ENCODE measurements at places on chromosomes 2 and 18. TPM values are rescaled to one million over a fixed set of nuclear protein-coding genes. Genes with fewer than 3 reads are reported as not detected.

DNA sequence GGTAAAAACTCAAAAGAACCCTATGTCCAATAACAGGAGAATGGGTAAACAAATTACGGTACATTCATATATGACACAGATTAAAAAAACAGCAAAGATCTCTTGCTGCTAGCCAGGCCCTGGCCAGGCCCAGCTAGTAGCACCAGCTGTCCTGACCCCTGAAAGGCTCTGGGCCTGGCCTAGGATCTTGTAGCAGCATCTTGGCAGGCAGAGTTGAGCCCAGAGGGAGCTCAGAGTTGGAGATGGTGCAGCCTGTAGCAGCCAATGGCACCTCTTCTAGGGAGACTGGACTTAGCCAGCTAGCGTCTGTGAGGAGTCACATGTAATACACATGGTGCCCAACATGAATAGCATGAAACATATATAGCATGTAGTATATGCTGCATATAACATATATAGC is 69.1 kb downstream of the HS6ST1 start:
- no peak for DNase-seq

GRCh38 chr2:60488291-60488690 is 65.2 kb downstream of the BCL11A start:
- no peak for DNase-seq

DNA sequence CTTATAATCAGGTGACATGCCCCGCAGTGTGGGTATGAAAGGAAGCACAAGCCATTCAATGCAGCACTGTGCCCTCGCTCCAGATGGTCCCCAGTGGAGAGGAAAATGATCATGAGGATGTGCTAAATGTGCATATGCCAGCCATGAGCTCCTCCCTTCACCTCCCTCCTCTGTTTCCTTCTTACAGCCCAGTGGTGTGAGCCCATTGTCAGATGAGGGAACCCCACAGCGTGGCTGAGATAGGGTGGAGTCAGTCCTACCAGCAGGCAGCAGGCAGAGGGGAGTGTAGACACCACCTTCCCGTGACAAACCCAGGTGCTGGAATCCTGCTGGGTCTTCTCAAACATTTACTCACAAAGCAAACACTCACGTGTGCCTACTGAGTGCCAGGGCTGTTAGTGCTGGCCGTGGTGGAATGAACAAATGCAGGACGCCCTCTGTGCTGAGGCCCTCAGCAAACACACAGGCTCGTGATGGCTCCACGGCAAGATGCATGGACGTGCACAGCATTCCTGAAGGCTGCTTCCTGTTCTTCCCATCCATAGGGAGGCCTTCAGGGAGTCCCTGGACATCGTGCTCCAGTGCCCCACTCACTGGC is 181.7 kb upstream of the TPO start:
- no peak for DNase-seq

DNA sequence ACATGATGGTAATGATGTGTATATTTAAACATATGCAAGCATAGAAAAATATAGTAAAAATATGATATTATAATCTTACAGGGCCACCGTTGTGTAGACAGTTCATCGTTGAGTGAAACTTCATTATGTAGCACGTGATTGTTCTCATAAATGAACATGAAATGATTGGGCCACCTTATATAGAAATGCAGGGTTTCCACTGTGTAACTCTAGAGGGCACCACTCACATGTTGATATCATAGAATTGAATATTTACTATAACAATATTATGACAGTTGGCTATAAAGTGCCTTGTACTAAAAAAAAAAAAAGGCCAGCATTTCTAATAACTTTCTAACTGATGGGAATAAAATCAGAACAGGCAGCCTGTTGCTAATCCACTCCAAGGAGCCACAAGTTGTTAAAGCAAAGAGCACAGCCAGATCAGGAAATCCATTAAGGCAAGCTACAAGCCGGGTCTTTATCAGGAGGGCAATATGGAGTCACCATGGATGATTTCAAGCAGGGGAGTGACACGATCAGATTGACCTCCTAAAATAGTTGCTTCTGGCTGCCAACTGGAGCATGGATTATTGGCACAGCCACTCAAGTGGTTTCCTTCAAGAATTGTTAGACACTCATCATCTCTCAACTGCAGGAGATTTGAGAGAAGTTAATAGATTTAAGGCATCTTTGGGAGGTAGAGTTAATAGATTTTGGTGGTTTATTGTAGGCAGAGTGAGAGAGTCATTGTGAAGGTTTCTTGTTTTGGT is 16.7 kb downstream of the IL1F10 start:
- DNase-seq, result no peak

- DNase-seq, result no peak
These were observed 485.6 kb downstream of the PTH2R start for GRCh38 chr2:208892203-208892602.

DNA sequence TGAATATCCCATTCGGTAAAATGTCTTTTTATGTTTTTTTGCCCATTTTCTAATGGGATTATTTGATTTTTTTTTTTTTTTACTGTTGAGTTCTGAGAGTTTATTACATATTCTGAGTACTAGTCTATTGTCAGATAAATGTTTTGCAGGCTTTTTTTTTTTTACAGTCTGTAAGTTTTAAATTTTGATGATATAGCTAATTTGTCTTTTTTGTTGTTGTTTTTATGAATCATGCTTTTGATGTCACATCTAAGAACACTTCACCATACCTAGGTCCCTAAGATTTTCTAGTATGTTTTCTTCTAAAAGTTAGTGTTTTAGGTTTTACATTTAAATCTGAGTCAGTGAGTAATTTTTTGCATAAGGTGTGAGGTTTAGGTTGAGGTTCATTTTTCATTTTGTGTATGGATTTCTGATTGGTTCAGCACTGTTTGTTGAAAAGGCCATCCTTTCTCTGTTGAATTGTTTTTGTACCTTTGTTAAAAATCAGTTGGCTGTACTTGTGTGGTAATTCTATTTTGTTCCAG is 40.7 kb downstream of the PTPN4 start:
- DNase-seq, result no peak

DNA sequence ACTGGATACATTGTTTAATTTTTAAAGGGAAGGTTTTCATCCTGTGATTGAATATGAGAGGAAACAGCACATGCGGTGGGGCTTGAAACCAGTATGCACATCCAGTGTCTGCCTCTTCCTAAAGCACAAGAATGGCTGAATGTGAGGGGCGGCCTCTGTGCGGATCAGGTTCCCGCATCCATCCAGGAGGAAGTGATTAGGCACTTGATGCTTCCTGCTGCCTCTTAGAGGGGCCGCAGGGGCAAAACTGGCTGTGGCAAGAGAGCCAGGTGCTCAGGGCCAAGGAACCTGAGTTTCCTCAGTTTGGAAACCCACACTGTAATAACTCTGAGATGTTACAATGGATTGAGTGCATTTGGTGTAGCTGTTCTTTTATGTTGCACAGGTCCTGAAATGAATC is 48.8 kb downstream of the THNSL2 start:
- no peak for DNase-seq

Gene CCDC148
- total RNA-seq, result 1.8 TPM

Gene CREG2
- 9.0 TPM for total RNA-seq

Gene DSG1
- total RNA-seq, result not detected

Gene SFXN5
- 12.5 TPM for total RNA-seq
